ENCODE measurements at places on chromosomes 16 and 17.
A peak's percentile ranks its signal among the peaks of the same experiment; 100 is the strongest.

DNA sequence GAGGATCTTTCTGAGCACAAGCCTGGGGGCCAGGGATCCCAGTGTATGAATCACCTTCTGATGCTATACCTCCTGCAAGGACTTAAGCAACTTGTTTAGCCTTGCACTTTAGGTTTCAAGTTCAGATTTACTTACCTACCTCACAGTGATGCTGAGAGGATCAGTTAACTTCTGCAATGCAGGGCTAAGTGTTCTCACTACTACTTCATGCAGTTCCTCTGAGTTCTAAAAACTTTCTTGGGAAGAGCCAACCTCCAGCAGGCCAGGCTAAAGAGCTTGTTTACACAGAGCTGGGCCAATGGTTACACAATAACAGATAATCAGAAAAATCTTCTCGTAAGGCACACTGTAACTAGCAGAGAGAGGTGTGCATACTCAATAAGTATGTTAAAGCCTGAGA is 13.0 kb downstream of the VEZF1 start:
- peaks cover 13% of the 10 kb centered on the region for H3K4me1 ChIP-seq
- H3K4me3 ChIP-seq, result no peak overlapping the region
- H3K27me3 ChIP-seq, result no peaks in the 10 kb centered on the region
- DNase-seq, result no peak
- no peak overlapping the region for H3K27ac ChIP-seq
- peaks cover 44% of the 10 kb centered on the region for H3K36me3 ChIP-seq

DNA sequence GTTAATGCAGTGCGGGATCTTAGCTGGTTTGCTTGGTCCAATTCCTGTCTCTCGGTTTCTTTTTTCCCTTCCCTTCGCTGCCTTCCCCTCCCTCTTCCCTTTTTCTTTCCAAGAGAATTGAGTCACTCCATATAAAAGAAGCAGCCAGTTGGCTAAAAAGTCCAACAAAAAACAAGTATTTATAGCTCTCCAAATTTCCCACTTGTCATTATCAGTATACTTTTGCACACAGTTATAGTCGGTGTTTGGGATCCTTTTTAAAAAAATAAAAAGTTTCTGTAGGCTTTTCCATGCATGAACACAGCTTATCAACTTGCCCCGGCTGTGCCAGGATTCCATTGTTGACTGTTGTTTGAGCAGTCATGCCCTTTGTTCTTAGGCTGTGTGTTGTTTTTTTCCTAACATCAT is 24.9 kb downstream of the HMOX2 start:
- H3K27me3 ChIP-seq, result no peaks in the 10 kb centered on the region
- peak overlapping the region; percentile 9 for H3K4me3 ChIP-seq
- H3K36me3 ChIP-seq, result peaks cover 9% of the 10 kb centered on the region
- peak; percentile 39 for DNase-seq
- H3K27ac ChIP-seq, result peak overlapping the region; percentile 44

DNA sequence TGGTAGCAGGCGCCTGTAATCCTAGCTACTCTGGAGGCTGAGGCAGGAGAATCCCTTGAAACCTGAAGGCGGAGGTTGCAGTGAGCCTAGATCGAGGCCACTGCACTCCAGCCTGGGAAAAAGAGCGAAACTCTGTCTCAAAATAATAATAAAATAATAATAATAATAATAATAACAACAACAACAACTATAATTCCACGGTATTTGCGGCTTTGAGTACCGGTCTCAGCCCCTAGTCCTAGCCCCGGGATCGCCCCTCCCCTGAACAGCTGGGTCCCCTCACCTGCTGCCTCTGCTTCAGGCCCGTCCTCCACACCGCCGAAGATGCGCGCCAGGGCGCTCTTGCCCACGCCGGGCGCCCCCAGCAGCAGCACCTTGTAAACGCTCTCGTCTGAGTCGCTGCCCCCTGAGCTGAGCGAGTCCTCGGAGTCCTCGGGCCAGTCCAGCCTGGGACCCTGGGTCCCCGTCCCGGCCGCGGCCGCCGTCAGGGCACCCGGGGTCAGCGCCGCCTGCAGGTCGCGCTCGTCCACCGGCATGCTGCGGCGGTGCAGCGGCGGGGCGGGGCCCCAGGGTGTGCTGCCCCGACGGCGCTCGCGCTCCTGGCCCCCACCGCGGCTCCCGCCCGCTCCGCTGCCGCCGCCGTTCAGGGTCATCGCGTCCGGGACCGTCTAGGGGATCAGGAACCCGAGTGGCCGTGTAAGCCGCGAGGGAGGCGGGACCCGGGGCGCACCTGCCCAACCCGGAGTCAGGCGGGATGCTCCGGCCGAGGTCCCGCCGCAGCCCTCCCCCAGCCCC is 611 bp downstream of the RRAD start:
- DNase-seq, result no peak
- H3K4me1 ChIP-seq, result peaks cover 37% of the 10 kb centered on the region
- H3K4me3 ChIP-seq, result peak overlapping the region; percentile 40
- H3K27ac ChIP-seq, result no peak overlapping the region

GRCh38 chr17:72462814-72463213 is 342.0 kb downstream of the SOX9 start:
- H3K27ac ChIP-seq, result no peak overlapping the region
- H3K27me3 ChIP-seq, result no peaks in the 10 kb centered on the region
- H3K36me3 ChIP-seq, result no peaks in the 10 kb centered on the region
- no peak overlapping the region for H3K4me3 ChIP-seq
- H3K4me1 ChIP-seq, result peaks cover 27% of the 10 kb centered on the region

- H3K36me3 ChIP-seq, result no peaks in the 10 kb centered on the region
- H3K4me3 ChIP-seq, result no peak overlapping the region
- H3K27ac ChIP-seq, result no peak overlapping the region
- H3K27me3 ChIP-seq, result no peaks in the 10 kb centered on the region
- no peak for DNase-seq
- H3K4me1 ChIP-seq, result no peaks in the 10 kb centered on the region
These were observed 134.9 kb downstream of the CCT6B start for GRCh38 chr17:34826332-34826731.

- H3K4me1 ChIP-seq, result peaks cover 4% of the 10 kb centered on the region
- no peaks in the 10 kb centered on the region for H3K27me3 ChIP-seq
- H3K36me3 ChIP-seq, result peaks cover 62% of the 10 kb centered on the region
- no peak overlapping the region for H3K27ac ChIP-seq
- DNase-seq, result no peak
These were observed 21.0 kb downstream of the CNP start for GRCh38 chr17:41987642-41988041.

- DNase-seq, result no peak
- peaks cover 21% of the 10 kb centered on the region for H3K4me1 ChIP-seq
- no peak overlapping the region for H3K27ac ChIP-seq
- H3K36me3 ChIP-seq, result no peaks in the 10 kb centered on the region
- H3K27me3 ChIP-seq, result no peaks in the 10 kb centered on the region
These were observed 83.5 kb downstream of the FTO start for GRCh38 chr16:53787423-53787822.

DNA sequence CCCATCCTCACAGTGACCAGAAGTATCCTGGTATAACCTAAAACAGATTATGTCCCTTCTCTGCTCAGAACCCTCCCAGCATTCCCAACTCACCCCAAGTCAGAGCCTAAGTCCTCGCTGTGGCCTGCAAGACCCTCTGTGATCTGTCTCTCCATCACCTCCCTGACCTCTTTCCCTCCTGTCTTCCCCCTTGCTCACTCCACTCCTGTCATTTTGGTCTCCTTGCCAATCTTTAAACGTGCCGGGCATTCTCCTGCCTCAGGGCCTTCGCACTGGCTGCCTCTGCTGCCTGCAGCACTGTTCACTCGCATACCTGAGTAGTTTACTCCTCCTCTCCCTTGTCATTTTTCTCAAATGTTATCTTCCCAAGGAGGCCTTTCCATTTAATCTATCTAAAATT is 97.7 kb downstream of the GSG1L start:
- H3K4me3 ChIP-seq, result no peak overlapping the region
- H3K27ac ChIP-seq, result no peak overlapping the region
- H3K36me3 ChIP-seq, result no peaks in the 10 kb centered on the region
- peaks cover 2% of the 10 kb centered on the region for H3K27me3 ChIP-seq
- no peak for DNase-seq

GRCh38 chr17:41510251-41511065 is 5.0 kb upstream of the KRT13 start:
- no peaks in the 10 kb centered on the region for H3K4me1 ChIP-seq
- H3K27ac ChIP-seq, result no peak overlapping the region
- no peak overlapping the region for H3K4me3 ChIP-seq
- no peaks in the 10 kb centered on the region for H3K36me3 ChIP-seq
- no peak for DNase-seq
- no peaks in the 10 kb centered on the region for H3K27me3 ChIP-seq

DNA sequence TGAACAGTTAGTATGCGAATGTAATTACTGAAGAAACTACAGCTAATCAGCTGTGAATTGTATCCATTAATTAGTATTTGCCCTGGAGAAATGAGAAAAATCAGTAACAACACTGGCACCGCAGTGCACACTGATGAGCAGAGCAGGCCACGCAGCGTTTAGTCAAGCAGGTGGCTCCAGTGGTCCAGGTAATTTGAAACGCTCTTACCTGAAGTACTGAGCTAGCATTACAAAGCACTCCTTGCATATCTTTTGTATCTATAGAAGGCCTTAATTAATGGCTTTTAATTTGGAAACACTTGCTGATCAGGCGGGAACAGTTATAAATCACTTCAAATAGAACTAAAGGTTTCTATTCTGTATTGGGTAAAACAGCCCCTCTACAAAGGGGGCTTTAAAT is 76.4 kb downstream of the TOX3 start:
- no peak overlapping the region for H3K4me3 ChIP-seq
- no peaks in the 10 kb centered on the region for H3K4me1 ChIP-seq
- DNase-seq, result no peak
- H3K27me3 ChIP-seq, result no peaks in the 10 kb centered on the region
- H3K27ac ChIP-seq, result no peak overlapping the region
- no peaks in the 10 kb centered on the region for H3K36me3 ChIP-seq

DNA sequence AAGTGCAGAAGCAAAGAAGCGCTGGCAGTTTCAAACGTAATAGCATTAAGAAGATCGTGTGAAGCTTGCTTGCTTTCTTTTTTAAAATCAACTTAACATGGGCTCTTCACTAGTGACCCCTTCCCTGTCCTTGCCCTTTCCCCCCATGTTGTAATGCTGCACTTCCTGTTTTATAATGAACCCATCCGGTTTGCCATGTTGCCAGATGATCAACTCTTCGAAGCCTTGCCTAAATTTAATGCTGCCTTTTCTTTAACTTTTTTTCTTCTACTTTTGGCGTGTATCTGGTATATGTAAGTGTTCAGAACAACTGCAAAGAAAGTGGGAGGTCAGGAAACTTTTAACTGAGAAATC is 17.4 kb upstream of the RAB11FIP4 start:
- H3K27me3 ChIP-seq, result no peaks in the 10 kb centered on the region
- peaks cover 15% of the 10 kb centered on the region for H3K36me3 ChIP-seq
- H3K4me3 ChIP-seq, result no peak overlapping the region
- no peak for DNase-seq
- H3K27ac ChIP-seq, result no peak overlapping the region
- peaks cover 5% of the 10 kb centered on the region for H3K4me1 ChIP-seq

DNA sequence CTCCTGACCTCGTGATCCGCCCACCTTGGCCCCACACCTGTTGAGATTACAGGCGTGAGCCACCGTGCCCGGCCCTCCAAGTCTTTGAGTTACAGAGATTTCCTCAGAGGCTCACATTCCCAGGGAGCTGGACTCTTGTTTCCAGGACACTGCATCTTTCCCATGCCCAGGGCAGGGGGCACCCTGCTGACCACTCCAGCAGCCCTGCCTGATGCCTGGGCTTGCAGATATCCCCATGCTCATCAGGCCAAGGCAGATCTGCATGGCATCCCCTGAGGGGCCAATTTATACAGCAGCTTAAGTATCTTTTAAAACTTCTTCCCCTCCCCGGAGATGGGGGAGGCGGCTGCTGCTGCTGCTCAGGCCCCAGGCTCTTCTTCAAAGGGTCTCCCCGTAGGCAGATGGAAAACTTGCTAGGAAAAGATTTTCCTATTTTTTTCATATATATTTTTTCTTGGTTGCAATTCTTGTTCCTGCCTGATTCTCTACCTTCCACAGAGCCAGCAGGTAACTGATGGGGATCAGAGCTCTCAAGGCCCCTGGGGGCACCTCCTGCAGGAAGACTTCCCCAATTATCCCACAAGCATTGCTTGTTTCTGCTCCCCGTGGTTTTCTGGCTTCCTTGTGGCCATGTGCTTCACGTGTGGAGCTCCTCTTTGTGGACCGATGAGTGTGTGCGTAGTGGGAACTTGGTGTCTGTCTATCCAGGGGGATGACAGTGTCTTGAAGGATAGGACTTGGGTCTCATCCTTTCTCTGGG is 102.2 kb upstream of the SDK2 start:
- H3K27ac ChIP-seq, result no peak overlapping the region
- H3K4me1 ChIP-seq, result no peaks in the 10 kb centered on the region
- H3K27me3 ChIP-seq, result peaks cover 2% of the 10 kb centered on the region
- no peak for DNase-seq
- H3K4me3 ChIP-seq, result no peak overlapping the region

GRCh38 chr17:39016193-39017153 is 49.3 kb upstream of the FBXO47 start:
- H3K27ac ChIP-seq, result no peak overlapping the region
- H3K27me3 ChIP-seq, result peaks cover 2% of the 10 kb centered on the region
- peaks cover 7% of the 10 kb centered on the region for H3K4me1 ChIP-seq

DNA sequence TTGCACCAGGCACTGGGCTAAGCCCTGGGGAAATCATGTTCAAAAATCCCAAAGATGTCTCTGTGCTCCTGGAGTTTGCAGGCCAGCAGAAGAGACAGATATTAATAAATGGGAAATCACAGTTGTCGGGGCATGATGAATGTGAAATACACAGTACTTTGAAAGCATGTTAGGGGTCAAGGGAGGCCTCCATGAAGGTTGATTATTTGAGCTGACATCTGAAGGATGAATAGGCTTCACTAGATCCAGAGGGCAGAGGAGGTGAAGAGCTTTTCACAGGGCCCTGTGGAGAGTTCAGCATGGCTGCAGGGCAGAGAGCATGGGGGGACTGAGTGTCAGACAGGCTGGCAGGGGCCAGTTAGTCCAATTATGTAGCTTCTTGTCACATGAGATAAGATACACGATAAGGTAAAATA is 2.6 kb downstream of the ANKRD40CL start:
- H3K27ac ChIP-seq, result no peak overlapping the region
- no peaks in the 10 kb centered on the region for H3K36me3 ChIP-seq
- H3K4me3 ChIP-seq, result no peak overlapping the region

- H3K27ac ChIP-seq, result no peak overlapping the region
- no peak for DNase-seq
- peaks cover 40% of the 10 kb centered on the region for H3K4me1 ChIP-seq
- peak overlapping the region; percentile 71 for H3K4me3 ChIP-seq
These were observed 1.0 kb downstream of the RHBDF2 start for GRCh38 chr17:76500074-76500746.

DNA sequence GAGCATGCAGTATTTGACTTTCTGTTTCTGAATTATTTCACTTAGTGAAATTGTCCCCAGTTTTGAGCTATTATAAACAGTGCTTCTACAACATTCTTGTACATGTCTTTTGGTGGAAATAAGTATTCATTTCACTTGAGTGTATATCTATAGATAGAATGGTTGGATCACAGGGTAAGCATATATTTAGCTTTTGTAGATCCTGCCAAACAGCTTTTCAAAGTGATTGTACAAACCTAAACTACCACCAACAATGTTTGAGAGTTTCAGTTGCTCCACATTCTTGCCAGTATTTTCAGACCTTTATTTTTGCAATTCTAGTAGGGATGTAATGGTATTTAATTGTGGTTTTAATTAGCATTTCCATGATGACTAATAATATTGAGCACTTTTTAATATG is 91.6 kb downstream of the CCT6B start:
- H3K4me3 ChIP-seq, result no peak overlapping the region
- H3K4me1 ChIP-seq, result no peaks in the 10 kb centered on the region
- no peak overlapping the region for H3K27ac ChIP-seq
- no peak for DNase-seq
- H3K36me3 ChIP-seq, result no peaks in the 10 kb centered on the region

- no peaks in the 10 kb centered on the region for H3K27me3 ChIP-seq
These were observed 306.9 kb upstream of the CA10 start for GRCh38 chr17:52465407-52465806.

- no peaks in the 10 kb centered on the region for H3K27me3 ChIP-seq
- H3K4me1 ChIP-seq, result no peaks in the 10 kb centered on the region
- H3K4me3 ChIP-seq, result no peak overlapping the region
- no peak overlapping the region for H3K27ac ChIP-seq
- DNase-seq, result peak; percentile 20
- H3K36me3 ChIP-seq, result no peaks in the 10 kb centered on the region
These were observed 5.9 kb upstream of the UBE2O start for GRCh38 chr17:76458580-76459490.

Measured in astrocyte (in vitro differentiated cells and primary cell).